ENCODE measurements at places on chromosomes 1 and 21. TPM values are rescaled to one million over a fixed set of nuclear protein-coding genes. Genes with fewer than 3 reads are reported as not detected.

OR2T29 gene
- not detected for total RNA-seq

PLA2G2A gene
- total RNA-seq = 6.2 TPM

GRCh38 chr1:225250432-225250831 lies 177.4 kb downstream of the LBR start:
- H3K27ac ChIP-seq = no peak overlapping the region
- H3K4me1 ChIP-seq = no peaks in the 10 kb centered on the region
- no peaks in the 10 kb centered on the region for H3K27me3 ChIP-seq
- H3K4me3 ChIP-seq = no peak overlapping the region

GRCh38 chr1:78980511-78980910 lies 26.0 kb downstream of the ADGRL4 start:
- no peaks in the 10 kb centered on the region for H3K36me3 ChIP-seq
- no peak overlapping the region for H3K27ac ChIP-seq
- no peaks in the 10 kb centered on the region for H3K27me3 ChIP-seq
- no peak for DNase-seq
- H3K4me3 ChIP-seq = no peak overlapping the region
- no peaks in the 10 kb centered on the region for H3K4me1 ChIP-seq

DNA sequence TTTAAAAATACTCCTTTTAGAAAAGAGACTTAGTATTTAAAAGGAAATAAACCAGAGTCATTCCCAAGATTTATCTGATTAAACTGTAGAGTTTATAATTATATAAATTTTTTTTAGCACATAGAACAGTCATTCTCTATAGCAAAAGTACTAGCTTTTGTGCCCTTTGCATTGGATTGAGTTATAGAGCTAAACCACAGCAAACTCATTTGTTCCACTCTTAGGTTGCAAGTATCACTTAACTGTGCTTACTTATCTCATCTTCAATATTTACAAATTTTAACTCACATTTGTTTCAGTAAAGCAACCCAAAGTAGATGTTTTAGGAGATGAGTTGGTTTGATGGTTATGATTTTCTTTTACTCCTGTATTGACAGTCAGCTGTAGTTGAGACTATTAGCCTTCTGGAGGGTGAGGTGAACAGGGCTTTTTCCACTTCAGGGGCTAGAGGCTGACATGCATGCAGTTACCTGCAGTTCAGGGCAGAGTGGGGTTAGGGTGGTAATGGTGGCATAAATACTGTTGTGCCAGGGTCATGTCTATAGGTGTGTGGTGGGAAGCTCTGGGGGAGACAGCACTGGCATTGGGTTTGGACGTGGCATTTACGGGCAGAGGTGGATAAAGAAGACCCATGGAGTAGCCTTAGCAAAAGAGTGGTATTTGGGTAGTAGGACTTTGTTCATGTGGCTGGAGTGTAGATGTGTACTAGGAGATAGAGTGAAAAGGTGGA lies 42.1 kb downstream of the DYRK1A start:
- peak overlapping the region; percentile 56 for H3K27ac ChIP-seq
- no peak overlapping the region for H3K4me3 ChIP-seq
- H3K27me3 ChIP-seq = no peaks in the 10 kb centered on the region
- H3K4me1 ChIP-seq = peaks cover 95% of the 10 kb centered on the region

DNA sequence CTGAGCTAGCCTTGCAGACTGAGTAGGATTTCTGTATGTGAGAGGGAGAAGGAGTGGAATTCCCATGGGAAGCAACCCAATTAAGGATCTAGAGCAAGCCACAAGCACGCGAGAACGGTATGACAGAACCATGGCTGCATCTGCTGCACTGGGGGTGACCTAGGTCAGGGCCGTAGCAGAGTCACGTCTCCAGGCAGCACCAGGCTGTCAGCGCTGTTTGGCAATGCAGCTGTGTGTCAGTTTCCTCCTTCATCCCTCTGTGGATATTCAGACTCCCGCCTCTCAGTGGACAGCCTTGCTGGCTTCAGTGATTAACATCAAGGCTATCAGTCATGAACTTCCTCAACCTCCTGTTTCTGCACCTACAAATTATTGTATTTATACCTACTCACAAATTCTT lies 118.1 kb upstream of the PPP2R5A start:
- DNase-seq = peak; percentile 22
- H3K4me3 ChIP-seq = no peak overlapping the region
- H3K36me3 ChIP-seq = no peaks in the 10 kb centered on the region
- no peaks in the 10 kb centered on the region for H3K27me3 ChIP-seq
